Hypothalamus (tissue), 51 donors: ENCODE measurements at places on chromosomes 16 and 17.

GRCh38 chr16:11224894-11225676 lies 30.9 kb downstream of the SOCS1 start:
- DNase-seq = no peak

- DNase-seq = no peak
These were observed 31.6 kb downstream of the TEKT3 start for GRCh38 chr17:15309793-15310192.

DNA sequence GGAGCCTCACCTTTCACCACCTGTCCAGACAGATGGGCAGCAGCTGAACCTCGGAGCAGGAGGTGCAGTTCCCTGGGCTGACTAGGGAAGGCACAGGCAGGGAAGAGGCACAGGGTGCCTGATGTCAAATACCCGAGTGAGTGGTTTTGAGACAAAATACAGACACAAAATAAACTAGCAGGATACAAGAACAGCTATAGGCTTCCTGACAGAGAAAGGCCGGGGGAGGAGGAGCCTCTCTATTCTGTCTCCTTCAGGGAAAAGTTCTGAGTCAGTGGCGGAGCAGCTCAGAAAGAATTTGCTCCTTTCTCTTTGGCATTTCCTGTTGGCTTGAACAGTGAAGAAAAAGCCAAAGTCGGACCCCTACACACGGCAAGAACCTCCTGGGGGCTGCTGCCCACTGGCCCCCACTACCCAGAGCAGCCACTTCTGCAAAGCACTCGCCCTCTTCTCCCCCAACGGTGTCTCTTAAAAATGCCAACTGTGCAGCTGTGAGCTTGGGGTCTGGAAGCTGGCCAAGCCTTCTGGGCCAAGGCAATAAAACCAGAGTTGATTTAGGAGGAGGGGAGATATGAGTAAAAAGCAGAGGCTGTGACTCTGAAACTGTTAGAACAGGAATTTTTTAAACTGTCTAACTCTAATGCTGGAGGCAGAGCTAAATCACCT lies 14.4 kb upstream of the FAAP100 start:
- peak; percentile 38 for DNase-seq

DNA sequence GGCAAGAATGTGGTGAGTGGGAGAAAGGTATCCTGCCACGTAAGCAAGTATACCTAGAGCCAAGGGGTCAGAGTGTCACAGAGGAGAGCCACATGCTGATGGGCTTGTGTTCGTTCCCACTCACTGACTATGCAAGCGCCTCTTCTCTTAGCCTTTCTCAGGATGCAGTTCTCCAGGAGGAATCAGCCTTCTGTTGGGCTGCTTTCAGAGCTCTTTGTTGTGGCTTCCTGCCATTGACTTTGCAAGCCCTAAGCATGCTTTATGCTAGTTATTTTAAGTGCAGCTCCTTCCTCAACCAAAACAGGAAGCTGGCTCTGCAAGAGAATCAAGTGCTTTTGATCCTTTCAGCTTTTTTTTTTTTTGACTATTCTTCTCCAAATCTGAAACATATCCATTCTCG lies 66.6 kb downstream of the SIAH1 start:
- DNase-seq = no peak

DNA sequence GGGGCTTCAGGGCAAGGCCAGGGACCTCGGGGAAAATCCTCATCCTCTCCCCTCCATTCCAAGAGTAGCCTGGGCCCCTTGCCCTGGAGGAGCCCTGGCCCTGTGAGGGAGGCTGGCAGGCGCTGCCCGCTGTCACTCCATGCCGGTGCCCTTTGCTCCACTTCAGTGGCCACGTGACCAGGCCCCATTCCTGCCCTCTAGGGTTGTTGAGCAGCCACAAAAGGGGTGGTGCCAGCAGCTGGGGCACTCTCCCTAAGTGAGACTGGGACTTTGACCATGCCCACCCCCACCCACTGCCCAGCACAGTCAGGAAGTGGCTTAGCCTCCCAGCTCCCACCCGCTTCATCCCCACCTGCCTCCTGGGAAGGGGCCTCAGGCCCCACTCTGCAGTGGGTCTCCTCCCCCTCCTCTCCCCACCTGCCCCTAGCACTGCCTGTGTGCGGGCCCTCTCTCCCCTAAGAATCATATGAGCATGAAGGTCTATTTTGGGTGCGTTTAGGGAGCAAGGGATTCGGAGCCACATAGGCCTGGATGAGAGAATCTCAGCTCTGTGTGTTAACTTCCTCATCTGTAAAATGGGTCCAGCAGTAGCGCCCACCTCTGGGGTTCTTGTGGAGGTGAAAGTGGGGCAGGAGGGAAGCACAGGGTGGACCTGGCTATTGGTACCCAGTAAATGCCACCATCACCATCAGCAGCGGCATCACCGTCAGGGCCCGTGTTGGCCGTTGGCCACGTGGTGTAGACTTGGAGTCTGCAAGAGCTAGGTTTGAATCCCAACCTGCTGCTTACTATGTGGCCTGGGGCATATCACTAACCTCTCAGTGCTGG lies 7.2 kb downstream of the PDK2 start:
- DNase-seq = peak; percentile 21
